ENCODE measurements at places on chromosomes 7 and 10. TPM values are rescaled to one million over a fixed set of nuclear protein-coding genes. Genes with fewer than 3 reads are reported as not detected.

Gene ZNF467
- 0.68 TPM for total RNA-seq

Gene TMEM139
- 7.1 TPM for total RNA-seq

Gene CDH23
- 1.2 TPM for total RNA-seq

Gene ANXA8L1
- 196 TPM for total RNA-seq

Gene GRM3
- not detected for total RNA-seq

Gene ADCYAP1R1
- total RNA-seq: not detected

Gene OPALIN
- total RNA-seq: not detected

Gene FEZF1
- total RNA-seq: not detected

Gene ANKRD16
- 8.3 TPM for total RNA-seq

Gene NEUROD6
- not detected for total RNA-seq

Gene PNLIPRP2
- total RNA-seq: not detected

Gene PFKFB3
- 17.3 TPM for total RNA-seq

Gene PLEKHA1
- total RNA-seq: 34.0 TPM
